Spinal cord (tissue), 10 donors: ENCODE measurements at places on chromosomes 1 and 21. TPM values are rescaled to one million over a fixed set of nuclear protein-coding genes. Genes with fewer than 3 reads are reported as not detected.

GRCh38 chr1:206723805-206724472 is 39.2 kb downstream of the MAPKAPK2 start:
- peaks cover 9% of the 10 kb centered on the region for H3K4me1 ChIP-seq
- H3K27ac ChIP-seq: no peak overlapping the region
- H3K4me3 ChIP-seq: no peak overlapping the region
- no peak for DNase-seq

The FAM151A gene
- not detected for total RNA-seq

DNA sequence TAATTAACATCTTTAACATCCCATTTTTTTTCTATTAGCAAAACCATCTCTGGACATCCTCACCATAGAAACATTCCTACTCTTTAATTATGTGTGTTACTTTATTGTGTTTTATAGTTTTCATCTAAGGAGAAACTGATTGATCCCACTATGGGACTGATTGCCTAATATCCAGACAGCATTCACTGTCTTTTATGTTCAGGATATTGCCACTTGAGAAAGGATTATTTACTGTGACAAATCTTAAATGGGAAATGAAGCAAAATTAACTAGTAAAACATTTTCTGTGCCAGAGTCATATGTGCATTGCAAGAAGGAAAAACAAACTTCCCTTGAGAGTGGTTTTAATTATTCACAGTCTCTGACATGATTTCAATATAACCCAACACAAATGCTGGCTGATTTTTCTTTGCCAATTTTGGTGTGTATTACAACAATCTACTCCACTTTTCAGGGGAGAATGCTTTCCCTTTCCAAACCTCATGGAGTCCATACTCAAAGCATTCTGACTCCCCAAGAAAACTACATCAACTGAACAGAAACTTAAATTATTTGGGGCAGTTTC is 15.8 kb upstream of the RGS13 start:
- H3K4me3 ChIP-seq: no peak overlapping the region
- no peak overlapping the region for H3K27ac ChIP-seq
- H3K27me3 ChIP-seq: no peaks in the 10 kb centered on the region
- H3K4me1 ChIP-seq: no peaks in the 10 kb centered on the region
- no peak for DNase-seq

The LCE2C gene
- total RNA-seq: not detected

DNA sequence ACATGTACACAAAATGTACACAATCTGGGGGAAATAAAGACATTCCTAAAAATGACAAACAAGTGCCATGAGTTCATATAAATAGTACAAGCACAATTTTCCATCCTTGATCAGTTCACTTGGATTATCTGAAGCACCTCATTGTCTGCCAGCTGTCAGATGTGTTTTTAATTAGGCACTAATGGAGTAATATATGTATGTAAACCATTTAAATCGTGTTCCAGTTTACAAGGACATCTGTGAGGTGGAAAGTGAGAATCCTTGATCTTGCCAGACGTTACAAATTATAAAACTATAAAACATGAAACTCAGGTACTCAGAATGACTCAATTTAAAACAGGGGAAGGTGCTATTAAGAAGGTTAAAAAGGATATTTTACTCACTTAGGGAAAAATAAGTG is 1312.2 kb downstream of the PLA2G4A start:
- no peak overlapping the region for H3K4me3 ChIP-seq
- H3K27me3 ChIP-seq: no peaks in the 10 kb centered on the region
- H3K27ac ChIP-seq: no peak overlapping the region

GRCh38 chr1:172720339-172720738 is 61.4 kb downstream of the FASLG start:
- no peak for DNase-seq
- no peaks in the 10 kb centered on the region for H3K36me3 ChIP-seq
- no peak overlapping the region for H3K27ac ChIP-seq
- H3K4me1 ChIP-seq: no peaks in the 10 kb centered on the region
- H3K4me3 ChIP-seq: no peak overlapping the region

- H3K4me1 ChIP-seq: no peaks in the 10 kb centered on the region
- H3K27ac ChIP-seq: no peak overlapping the region
- H3K27me3 ChIP-seq: no peaks in the 10 kb centered on the region
- no peak for DNase-seq
- H3K36me3 ChIP-seq: no peaks in the 10 kb centered on the region
- H3K4me3 ChIP-seq: no peak overlapping the region
These were observed 3.3 kb upstream of the FMO4 start for GRCh38 chr1:171310661-171311087.

GRCh38 chr1:241772932-241773500 is 75.0 kb upstream of the EXO1 start:
- no peak overlapping the region for H3K27ac ChIP-seq
- H3K27me3 ChIP-seq: no peaks in the 10 kb centered on the region
- H3K36me3 ChIP-seq: no peaks in the 10 kb centered on the region
- DNase-seq: no peak
- no peaks in the 10 kb centered on the region for H3K4me1 ChIP-seq
- H3K4me3 ChIP-seq: no peak overlapping the region

GRCh38 chr1:19731311-19731821 is 66.7 kb downstream of the HTR6 start:
- no peaks in the 10 kb centered on the region for H3K36me3 ChIP-seq
- peaks cover 14% of the 10 kb centered on the region for H3K4me1 ChIP-seq
- H3K27me3 ChIP-seq: no peaks in the 10 kb centered on the region
- no peak for DNase-seq
- no peak overlapping the region for H3K4me3 ChIP-seq
- no peak overlapping the region for H3K27ac ChIP-seq

GRCh38 chr1:181250038-181250437 is 161.5 kb downstream of the IER5 start:
- no peaks in the 10 kb centered on the region for H3K27me3 ChIP-seq
- H3K27ac ChIP-seq: no peak overlapping the region
- DNase-seq: no peak
- no peaks in the 10 kb centered on the region for H3K36me3 ChIP-seq
- no peaks in the 10 kb centered on the region for H3K4me1 ChIP-seq

DNA sequence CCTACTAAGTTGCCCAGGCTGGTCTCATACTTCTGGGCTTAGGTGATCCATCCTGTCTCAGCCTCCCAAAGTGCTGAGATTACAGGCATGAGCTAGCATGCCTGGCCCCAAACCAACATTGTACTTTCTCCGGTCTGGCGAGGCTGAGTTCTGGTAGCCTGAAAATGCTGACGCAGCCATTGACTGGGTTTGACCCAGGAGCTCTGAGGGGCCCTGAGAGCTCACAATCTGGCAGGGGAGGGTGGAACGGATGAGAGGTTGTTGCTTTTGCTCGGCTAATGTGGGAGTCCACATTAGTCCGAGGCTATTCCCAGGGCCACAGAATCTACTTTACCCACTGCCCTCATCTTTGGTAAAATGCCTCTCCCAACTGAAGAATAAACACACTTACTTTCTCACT is 35.1 kb upstream of the PARP1 start:
- no peaks in the 10 kb centered on the region for H3K27me3 ChIP-seq
- no peaks in the 10 kb centered on the region for H3K4me1 ChIP-seq
- H3K4me3 ChIP-seq: no peak overlapping the region
- no peak overlapping the region for H3K27ac ChIP-seq
- H3K36me3 ChIP-seq: no peaks in the 10 kb centered on the region

- peaks cover 39% of the 10 kb centered on the region for H3K4me1 ChIP-seq
- H3K4me3 ChIP-seq: no peak overlapping the region
- peaks cover 30% of the 10 kb centered on the region for H3K36me3 ChIP-seq
- no peak overlapping the region for H3K27ac ChIP-seq
- H3K27me3 ChIP-seq: no peaks in the 10 kb centered on the region
- DNase-seq: no peak
These were observed 77.7 kb downstream of the MRPL37 start for GRCh38 chr1:54277451-54278341.

DNA sequence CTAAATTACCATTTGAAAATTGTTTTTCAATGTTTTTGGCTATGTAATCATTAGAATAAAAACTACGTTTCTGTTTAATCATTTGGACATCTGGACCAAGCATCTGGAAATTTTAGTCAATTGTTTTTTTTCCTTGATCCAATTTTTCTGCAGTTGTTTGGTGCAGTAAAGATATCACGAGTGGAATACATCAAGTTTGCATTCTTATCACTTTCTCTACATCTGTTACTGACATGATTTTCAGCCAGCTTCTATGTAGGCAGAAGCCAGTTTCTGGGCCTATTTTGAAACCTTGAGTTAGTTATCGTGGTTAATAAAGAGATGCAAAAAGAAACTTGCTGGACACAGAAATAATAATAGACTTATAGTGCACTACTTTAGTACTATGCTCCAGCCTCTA is 277.9 kb upstream of the ADAMTS5 start:
- H3K4me1 ChIP-seq: no peaks in the 10 kb centered on the region
- no peak for DNase-seq
- H3K27ac ChIP-seq: no peak overlapping the region
- H3K4me3 ChIP-seq: no peak overlapping the region
- H3K27me3 ChIP-seq: no peaks in the 10 kb centered on the region

- DNase-seq: no peak
- no peaks in the 10 kb centered on the region for H3K27me3 ChIP-seq
- H3K4me3 ChIP-seq: no peak overlapping the region
- no peaks in the 10 kb centered on the region for H3K36me3 ChIP-seq
- no peak overlapping the region for H3K27ac ChIP-seq
- no peaks in the 10 kb centered on the region for H3K4me1 ChIP-seq
These were observed 191.7 kb upstream of the ESRRG start for GRCh38 chr1:216914974-216915373.

- no peak overlapping the region for H3K27ac ChIP-seq
- H3K36me3 ChIP-seq: peaks cover 71% of the 10 kb centered on the region
- H3K4me1 ChIP-seq: peaks cover 29% of the 10 kb centered on the region
- no peaks in the 10 kb centered on the region for H3K27me3 ChIP-seq
- DNase-seq: peak; percentile 50
- H3K4me3 ChIP-seq: no peak overlapping the region
These were observed 12.9 kb downstream of the FAAH start for GRCh38 chr1:46406881-46407608.

The RGS7 gene
- 9.5 TPM for total RNA-seq

- DNase-seq: no peak
- H3K27ac ChIP-seq: no peak overlapping the region
- H3K36me3 ChIP-seq: no peaks in the 10 kb centered on the region
- H3K27me3 ChIP-seq: no peaks in the 10 kb centered on the region
- H3K4me3 ChIP-seq: no peak overlapping the region
These were observed 66.9 kb downstream of the C1orf185 start for GRCh38 chr1:51168936-51169335.

- no peaks in the 10 kb centered on the region for H3K4me1 ChIP-seq
- no peak for DNase-seq
- no peak overlapping the region for H3K27ac ChIP-seq
- no peaks in the 10 kb centered on the region for H3K27me3 ChIP-seq
- no peak overlapping the region for H3K4me3 ChIP-seq
These were observed 6.8 kb upstream of the RCAN1 start for GRCh38 chr21:34621434-34622350.

- no peak overlapping the region for H3K4me3 ChIP-seq
- DNase-seq: no peak
- no peak overlapping the region for H3K27ac ChIP-seq
- no peaks in the 10 kb centered on the region for H3K36me3 ChIP-seq
- H3K4me1 ChIP-seq: peaks cover 24% of the 10 kb centered on the region
- H3K27me3 ChIP-seq: no peaks in the 10 kb centered on the region
These were observed 6.1 kb downstream of the PLPP3 start for GRCh38 chr1:56573311-56573710.

DNA sequence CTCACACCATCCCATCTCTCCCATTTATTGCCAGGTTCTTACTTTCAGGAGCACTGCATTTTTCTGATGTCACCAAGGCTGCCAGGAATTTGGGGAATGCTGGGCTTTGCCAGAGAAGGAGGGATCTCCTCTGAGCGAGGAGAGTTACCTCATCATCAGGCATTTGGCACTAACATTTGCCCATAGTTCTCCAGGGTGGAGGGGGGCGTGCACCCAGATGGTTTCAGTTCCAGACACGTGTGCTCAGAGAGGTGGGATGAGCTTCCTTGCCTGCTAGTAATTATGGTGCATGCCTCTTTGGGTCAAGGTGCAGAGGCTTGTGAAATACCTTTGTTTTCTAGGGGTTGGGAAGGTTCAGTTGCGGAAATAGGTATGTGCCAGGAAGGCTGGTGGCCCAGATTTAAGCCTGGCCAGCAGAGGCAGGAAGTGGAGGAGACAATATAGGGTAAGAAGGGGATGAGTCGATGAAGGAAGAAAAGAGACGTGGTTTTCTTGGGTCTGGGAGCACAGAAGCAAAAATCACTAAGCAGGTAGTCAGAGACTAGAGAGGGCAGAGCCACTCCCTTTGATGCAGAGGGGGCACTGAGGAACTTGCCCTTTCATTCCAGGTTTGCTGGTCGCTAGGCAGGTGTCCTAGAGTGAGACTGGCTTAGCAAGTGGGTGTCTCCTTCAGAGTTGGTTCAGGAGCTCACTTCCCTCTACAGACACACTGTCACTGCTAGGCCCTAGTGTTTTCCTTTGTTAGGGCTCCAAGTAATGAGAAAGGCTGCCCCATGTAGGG is 7.2 kb downstream of the TUFT1 start:
- no peak overlapping the region for H3K4me3 ChIP-seq
- DNase-seq: peak; percentile 37
- no peaks in the 10 kb centered on the region for H3K27me3 ChIP-seq
- no peaks in the 10 kb centered on the region for H3K36me3 ChIP-seq
- H3K4me1 ChIP-seq: peaks cover under 1% of the 10 kb centered on the region

The CFHR3 gene
- total RNA-seq: 0.30 TPM

- no peaks in the 10 kb centered on the region for H3K27me3 ChIP-seq
- H3K36me3 ChIP-seq: peaks cover 2% of the 10 kb centered on the region
- no peak overlapping the region for H3K4me3 ChIP-seq
These were observed 2.5 kb upstream of the LINGO4 start for GRCh38 chr1:151807766-151808165.

GRCh38 chr1:41501581-41501980 is 17.1 kb upstream of the EDN2 start:
- H3K27me3 ChIP-seq: no peaks in the 10 kb centered on the region
- H3K4me3 ChIP-seq: no peak overlapping the region
- H3K36me3 ChIP-seq: no peaks in the 10 kb centered on the region
- no peak for DNase-seq
- H3K27ac ChIP-seq: no peak overlapping the region

DNA sequence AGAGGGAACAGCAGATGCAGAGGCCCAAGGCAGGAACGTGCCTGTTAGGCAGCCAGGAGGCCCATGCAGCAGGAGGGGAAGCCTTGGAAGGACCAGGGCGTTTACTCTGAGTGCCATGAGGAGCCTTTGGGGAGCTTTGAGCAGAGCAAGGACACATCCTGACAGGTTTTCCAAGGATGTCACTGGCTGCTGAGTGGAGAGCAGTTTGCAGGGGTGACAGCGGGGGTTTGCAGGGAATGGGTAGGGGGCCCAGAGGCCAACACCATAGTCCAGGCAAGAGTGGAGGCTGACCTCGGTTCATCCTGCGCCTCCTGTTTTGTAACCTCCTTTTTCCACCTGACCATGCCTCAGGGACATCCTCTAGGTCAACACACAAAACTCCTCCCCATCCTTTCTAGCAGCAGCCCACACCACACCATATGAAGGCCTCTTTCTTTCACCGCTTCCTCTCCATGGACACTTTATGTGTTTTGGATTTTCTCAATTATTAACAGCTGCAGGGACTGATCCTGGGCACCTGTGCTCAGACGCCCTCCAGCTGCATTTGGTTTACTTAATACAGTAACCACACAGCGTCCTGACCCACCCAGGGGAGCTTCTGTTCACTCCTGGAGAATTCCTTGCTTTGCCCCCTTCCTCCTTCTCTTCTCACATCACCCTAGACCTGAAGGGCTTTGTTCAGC is 528.5 kb downstream of the MATN1 start:
- no peaks in the 10 kb centered on the region for H3K4me1 ChIP-seq
- no peak for DNase-seq
- no peak overlapping the region for H3K27ac ChIP-seq
- no peak overlapping the region for H3K4me3 ChIP-seq

The LRRIQ3 gene
- total RNA-seq: 1.7 TPM

GRCh38 chr1:22108339-22109105 is 34.4 kb downstream of the WNT4 start:
- DNase-seq: peak; percentile 87
- no peak overlapping the region for H3K4me3 ChIP-seq
- H3K27ac ChIP-seq: peak overlapping the region; percentile 49
- no peaks in the 10 kb centered on the region for H3K27me3 ChIP-seq
- H3K36me3 ChIP-seq: peaks cover 12% of the 10 kb centered on the region
- H3K4me1 ChIP-seq: peaks cover 24% of the 10 kb centered on the region

The IVL gene
- total RNA-seq: not detected
